ENCODE measurements at places on chromosomes 1 and 21.

DNA sequence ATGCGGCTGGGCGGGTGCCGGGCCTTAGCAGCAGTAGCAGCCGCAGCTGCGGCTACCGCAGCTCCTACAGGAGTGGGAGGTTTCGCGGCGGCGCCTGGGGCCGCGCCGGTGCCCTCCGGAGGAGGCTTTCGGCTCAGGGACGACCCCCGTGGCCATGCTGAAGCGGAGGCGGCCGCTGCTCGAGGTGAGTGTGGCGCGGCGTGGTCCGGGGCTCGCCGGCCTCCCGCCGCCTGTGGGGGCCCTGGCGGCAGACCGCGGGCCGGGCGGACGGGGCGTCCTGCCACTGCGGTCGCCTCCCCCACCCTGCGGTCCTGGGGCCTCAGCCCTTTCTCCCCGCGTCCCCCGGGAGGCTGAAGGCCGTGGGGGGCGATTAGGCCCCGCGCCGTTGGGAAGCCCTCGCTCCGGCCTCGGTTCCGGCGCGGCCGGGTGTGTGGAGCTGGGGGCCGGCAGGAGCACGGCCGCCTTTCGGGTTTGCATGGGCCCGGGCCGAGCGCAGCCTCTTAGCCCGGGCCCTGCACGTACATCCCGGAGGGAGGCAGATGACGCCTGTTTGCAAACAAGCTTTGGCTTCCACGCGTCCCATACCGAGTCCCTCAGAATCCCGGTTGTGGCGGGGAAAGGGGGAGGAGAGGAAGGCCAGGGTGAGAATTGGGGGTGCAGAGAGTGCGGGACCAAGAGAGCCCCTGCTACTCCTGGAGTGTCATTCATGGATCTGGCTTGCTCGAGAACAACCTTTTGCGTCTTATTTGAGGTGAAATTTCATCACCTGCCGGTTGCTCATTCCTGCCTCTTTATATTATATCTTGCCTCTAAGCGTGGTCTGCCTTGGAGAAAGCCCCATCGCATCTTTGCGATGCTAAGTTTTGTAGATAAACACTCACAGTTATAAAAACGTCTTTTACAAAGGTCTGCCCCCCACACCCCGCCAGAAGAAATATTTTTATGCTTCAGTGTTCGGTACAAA lies 613 bp downstream of the ZFYVE9 start:
- DNase-seq: peak; percentile 50

DNA sequence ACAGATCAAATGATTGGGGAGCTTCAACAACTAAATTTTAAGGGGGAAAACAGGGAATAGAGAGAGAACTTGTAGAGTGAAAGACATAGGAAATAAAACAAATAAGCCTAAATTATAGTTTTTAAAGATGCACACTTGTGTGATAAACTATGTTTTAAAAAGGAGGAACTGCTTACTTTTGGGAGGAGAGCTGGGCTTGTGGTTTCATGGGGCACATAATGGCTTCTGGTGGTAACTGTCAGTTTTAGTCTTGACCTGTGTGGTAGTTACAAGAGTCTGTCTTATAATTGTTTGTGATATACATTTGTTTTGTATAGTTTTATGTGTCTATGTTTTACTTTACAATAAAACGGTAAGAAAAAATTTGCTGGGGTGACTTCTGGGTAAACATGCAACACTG lies 165.3 kb downstream of the COL24A1 start:
- no peak for DNase-seq

- DNase-seq: no peak
Measured at GRCh38 chr1:114008480-114008941, 29.2 kb downstream of the OLFML3 start.

GRCh38 chr1:225514671-225515081 lies 86.8 kb upstream of the LBR start:
- no peak for DNase-seq

DNA sequence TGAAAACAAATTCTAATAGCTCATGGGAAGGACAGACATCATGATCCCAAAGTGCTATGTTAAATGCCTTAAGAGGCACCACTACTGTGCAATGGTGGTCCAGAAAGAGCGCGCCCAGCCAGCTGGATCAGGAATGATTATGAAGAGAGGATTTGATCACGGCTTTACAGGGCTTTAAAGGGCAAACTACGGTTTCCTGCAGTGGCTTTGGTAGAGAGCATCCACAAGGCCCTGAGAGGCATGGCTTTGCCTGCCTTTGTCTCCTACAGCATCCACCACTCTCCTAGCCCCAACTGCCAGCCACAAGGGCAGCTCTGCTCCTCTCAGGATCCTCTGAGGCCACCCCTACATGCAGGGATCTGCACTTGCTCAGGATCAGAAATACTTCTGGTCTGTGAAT lies 40.7 kb downstream of the ZNF281 start:
- no peak for DNase-seq

DNA sequence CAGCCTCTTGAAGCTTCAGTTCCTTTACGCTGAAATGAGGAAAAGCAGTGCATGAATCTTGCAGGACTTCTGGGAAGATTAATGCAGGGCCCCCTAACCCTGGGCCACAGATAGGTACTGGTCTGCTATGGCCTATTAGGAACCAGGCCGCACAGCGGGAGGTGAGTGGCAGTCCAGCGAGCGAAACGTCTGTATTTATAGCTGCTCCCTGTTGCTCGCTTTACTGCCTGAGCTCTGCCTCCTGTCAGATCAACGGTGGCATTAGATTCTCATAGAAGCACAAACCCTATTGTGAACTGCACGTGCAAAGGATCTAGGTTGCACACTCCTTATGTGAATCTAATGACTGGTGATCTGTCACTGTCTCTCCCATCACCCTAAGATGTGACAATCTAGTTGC lies 130.2 kb downstream of the CHRM3 start:
- DNase-seq: no peak

DNA sequence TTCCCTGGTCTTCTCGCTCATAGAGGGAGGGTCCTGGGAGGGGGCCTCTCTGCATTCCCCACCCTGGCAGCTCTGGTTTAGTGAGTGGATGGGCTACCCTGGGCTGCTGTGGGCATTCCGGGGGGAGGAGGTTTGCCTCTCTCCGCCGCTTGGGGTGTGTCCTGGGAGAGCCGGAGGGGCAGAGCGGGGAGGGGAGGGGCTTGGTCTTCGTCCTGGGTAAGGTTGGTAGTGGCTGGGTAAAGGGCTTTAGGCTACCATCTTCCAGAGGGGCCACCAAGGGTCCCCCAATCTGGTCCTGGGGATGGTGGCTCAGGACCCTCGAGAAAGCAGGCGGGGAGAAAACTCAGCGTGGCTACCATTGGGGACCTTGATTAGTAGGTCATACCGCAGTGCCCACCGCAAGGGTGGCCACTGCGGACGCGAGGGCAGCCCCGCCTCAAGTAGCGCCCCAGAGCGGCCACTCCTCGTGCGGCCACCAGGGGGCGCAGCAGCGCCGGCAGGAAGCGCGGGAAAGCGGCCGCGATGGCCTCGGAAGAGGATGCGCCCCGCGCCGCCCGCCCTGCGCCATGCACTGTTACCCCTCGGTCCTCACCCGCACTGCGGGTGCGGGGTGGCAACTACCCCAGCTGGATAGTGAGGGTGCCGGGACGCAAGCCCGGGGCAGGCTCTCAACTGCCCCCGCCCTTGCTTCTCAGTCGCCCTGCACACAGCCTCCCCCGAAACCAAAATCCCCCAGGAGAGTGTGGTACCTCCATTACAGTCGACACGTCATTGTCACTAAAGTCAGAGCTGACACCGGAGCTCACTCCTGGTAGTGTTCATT lies 44.1 kb upstream of the SLC25A33 start:
- DNase-seq: peak; percentile 83

- no peak for DNase-seq
Measured at GRCh38 chr1:1024149-1024770, 4.3 kb downstream of the AGRN start.

GRCh38 chr1:1545946-1546737 lies 5.7 kb upstream of the TMEM240 start:
- DNase-seq: no peak

DNA sequence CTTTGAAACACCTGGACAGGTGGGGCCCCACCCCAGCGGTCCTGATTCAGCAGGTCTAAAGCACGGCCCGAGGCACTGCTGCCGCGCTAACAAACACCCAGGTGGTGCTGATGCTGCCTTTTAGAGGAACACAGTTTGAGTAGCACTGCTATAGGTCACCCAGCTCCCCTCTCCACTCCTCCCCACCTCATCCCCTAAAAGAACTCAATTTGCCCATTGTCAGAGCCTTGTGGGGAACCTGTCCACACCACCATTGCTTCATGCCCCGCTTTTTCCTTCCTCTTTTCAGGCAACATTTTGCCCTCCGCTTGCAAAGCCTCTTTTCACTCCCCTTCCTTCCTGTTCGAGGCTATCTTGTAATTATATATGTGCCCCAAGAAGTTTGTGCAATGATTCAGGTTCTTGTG lies 26.2 kb upstream of the PADI4 start:
- no peak for DNase-seq

DNA sequence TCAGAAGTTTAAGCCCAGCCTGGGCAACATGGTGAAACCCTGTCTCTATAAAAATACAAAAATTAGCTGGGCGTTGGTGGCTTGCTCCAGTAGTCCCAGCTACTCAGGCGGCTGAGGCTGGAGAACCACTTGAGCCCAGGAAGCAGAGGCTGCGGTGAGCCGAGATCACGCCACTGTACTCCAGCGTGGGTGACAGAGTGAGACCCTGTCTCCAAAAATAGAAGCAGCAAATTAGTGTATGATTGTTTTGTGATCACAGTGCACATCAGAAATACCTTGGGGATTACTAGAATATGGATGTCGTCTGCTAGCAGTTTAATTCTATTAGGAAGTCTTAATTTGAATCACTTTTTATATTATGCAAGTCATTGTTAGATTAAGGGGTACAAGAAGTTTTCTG lies 59.0 kb downstream of the ZBTB17 start:
- no peak for DNase-seq

- DNase-seq: no peak
Measured at GRCh38 chr1:150061632-150062101, 5.9 kb upstream of the VPS45 start.

GRCh38 chr1:225454733-225455132 lies 26.9 kb upstream of the LBR start:
- peak; percentile 50 for DNase-seq

DNA sequence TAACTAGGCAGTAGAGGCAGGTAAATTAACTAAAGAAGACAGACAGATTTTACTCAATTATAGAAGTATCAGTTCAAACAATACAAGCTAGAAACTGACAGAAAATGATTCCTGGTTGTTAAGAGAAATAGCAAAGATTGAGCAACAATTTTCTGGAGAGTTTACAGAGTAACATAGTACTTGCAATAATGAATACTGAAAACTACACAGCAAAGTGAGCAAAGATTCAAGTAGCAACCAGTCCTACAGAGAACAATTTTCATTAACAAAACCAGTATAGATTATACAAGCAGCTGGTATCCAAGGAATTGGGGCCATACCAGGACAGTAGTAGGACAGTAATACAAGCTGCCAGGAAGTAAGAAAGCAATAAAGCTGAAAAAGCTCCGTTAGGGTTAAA lies 37.6 kb downstream of the EYA3 start:
- DNase-seq: no peak

DNA sequence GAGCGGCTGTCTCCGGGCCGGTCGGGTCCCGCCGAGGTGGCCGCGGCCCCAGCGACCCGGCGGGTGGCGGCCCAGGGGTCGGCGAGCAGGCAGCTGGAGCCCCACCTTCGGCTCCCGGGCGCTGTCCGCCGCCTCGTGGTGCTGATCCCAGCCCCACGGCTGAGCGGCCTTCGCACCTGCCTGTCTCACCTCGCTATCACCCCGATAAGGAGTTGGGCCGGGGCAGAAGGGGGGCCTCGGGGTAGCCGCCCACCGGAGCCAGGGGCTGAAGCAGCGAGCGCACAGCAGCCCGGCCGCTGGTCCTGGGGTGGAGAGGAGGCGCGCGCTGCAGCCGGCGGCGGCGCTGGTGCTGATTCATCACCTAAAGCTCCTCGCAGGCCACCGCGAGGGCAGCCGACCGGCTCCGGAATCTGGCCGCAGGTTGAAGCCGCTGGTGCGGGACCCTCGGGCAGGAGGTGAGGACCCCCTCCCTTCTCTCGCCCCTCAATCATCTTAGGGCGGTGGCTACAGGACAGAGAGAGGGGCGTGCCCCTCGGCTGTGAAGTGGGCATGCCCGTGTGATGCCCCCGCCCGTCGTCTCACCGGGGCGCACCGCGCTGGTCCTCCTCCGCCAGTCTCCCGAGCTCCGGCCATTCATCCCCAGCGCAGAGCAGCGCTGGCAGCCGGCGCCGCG lies 575 bp downstream of the TRIM67 start:
- DNase-seq: peak; percentile 70

DNA sequence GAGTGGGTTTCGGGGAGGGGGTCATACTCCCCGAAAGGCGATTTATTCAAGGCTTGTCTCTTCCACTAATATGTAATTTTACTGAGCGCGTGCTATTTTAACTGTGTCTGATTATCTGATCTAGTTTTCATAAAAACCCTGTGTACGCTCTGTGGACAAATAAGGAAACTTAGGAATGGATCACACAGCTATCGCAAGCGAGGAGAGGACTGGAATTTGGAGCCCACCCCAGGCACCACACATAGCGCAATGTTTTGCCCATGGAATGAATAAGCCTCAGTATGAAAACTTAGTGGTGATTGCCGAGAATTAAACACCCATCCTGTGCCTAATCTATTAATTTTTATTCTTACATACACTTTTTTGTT lies 9.8 kb upstream of the RAB42 start:
- DNase-seq: no peak

DNA sequence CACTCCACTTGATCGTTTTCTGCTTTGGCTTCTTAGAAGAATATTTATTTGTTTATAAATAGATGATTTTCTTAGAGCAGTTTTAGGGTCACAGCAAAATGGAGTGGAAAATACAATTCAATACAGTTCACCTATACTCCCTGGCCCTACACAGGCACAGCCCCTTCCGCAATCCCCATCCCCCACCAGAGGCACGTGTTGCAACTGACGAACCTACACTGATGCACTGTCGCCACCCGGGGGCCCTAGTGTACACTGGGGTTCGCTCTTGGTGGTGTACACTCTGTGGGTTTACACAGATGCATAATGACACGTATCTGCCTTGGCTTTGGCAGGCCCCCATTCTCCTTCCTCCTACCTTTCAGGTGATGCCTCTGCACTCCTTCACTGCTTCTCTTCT lies 8.0 kb downstream of the ECHDC2 start:
- no peak for DNase-seq

DNA sequence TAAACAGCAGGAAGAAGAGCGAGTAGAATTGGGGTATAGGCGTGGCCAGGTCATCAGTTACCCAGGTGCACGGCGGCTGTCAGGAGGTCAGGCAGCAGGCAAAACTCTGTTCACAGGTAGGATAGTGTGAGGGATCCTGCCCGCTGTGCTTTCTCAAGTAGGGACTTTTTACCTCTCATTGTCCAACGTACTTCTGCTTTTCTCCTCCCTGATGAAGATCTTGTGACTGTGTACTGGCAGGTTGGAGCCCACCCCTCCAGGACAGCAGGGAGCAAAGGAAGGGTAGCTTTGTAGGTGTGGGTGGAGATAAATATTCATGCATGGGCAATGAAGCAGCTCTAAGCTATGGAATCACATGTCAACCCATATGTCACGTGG lies 373.5 kb downstream of the KIF26B start:
- no peak for DNase-seq

DNA sequence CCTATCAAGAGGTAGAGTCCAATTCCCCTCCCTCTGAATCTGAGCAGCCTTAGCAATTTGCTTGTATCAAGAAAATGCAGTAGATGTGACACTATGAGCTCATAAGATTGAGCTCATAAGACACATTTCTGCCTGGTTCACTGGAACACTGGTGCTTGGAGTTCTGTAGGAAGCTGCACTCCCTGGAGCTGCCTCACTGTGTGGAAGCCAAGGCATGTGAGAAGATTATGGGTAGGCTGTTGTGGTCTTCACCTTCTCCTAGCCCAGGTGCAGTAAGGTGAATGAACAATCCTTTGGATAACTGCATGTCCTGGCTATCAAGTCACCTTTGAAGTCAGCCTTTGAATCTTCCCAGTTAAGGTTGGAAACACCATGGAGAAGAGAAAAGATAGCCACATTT lies 67.3 kb downstream of the PLPPR5 start:
- DNase-seq: no peak

Measured in GM10248 (cell line).